NCI-H510A treated with DMSO at 0.1 percent for 48 hours (cell line): ENCODE measurements at places on chromosomes 13 and 19.

GRCh38 chr19:18833141-18833476 is 1.4 kb downstream of the UPF1 start:
- no peak for DNase-seq

DNA sequence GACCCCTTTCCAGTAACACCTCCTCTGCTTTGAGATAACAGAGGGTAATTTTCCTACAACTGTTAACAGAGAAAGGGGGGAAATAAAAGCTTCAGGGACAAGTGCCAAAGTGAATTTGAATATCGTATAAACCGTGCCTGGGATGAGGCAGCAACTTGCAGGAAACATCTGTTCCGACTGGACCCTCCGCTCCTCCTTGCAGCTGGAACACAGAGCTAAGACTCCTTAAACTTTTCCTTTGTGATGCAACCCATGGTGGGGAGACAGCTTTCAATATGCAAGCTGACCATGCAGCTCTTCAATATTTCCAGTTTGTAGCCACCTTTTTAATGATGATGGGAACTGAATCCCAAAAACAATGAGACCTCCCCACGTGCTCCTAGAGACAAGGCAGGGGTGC is 432.6 kb downstream of the ZNF536 start:
- no peak for DNase-seq

DNA sequence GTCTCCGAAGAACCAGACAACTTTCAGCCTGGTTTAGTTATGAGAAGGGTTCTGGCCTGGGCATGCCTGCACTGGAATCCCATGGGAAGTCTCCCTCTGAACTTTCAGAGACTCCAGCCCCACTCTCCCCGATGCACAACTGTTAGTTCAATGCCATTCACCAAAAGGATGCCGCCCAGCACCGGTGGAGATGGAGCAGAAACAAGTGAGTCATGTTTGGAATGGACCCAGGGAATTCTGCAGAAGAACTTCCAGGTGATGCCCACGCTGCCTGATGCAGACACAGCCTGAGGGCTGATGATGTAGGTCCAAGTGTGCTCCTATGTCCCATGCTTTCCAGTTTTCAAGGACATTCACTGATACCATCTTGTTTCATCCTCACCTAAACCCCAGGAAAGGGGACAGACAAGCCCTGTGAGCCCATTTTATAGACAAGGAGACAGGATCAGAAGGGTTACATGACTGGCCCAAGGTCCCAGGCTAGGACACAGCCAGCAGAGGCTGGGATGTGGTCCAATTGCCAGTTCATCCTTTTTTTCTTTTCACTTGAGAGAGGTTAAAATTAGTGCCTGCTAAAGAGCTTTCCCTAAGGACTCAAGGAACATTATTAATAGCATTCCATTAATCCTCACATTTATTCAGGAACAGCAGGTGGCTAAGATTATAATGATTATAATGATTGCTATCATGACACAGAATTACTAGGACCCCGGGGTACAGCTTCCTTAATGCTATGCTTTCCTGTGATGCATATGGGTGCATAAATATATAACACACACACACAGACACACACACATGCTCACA is 39.5 kb downstream of the SIAH3 start:
- no peak for DNase-seq

- DNase-seq: no peak
Observed at GRCh38 chr13:33119022-33119781, 103.0 kb downstream of the KL start.

GRCh38 chr13:96284971-96285370 is 195.1 kb downstream of the HS6ST3 start:
- DNase-seq: peak; percentile 11

GRCh38 chr19:35693422-35693821 is 10.9 kb upstream of the ZBTB32 start:
- DNase-seq: no peak

DNA sequence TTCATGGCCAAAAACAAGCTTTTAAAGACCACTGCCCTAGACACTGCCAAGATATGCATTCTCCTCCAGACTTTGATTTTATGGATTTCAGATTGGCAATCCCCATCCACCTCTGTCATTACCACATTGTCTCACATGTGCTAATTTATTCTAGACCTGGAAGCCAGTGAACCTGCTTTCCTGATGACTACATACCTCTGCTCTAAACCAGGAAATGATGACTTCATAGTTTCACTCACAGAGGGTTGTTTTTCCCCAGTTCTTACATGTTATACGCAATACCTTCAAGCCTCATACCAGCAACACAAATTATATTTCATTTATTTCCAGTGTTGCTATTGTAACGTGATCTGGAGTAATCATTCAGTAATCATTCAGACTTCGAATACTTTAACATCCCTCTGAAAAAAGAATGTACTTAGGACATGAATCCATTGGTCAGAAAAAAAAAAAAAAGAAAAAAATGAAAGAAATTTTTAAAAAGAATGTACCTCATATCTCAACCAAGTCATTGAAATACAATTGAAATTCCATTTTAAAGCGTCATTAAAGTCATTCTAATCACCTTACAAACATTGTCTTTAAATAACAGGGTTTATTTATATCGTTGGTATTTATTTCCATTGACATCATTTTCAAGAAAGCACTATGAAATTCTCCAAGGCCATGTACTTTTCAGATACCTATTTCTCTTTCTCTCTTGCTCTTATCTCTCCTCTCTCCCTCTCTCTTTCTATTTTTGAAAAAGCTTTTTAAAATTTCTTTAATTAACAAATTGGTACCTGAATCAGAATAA is 33.4 kb upstream of the KLF5 start:
- DNase-seq: no peak

DNA sequence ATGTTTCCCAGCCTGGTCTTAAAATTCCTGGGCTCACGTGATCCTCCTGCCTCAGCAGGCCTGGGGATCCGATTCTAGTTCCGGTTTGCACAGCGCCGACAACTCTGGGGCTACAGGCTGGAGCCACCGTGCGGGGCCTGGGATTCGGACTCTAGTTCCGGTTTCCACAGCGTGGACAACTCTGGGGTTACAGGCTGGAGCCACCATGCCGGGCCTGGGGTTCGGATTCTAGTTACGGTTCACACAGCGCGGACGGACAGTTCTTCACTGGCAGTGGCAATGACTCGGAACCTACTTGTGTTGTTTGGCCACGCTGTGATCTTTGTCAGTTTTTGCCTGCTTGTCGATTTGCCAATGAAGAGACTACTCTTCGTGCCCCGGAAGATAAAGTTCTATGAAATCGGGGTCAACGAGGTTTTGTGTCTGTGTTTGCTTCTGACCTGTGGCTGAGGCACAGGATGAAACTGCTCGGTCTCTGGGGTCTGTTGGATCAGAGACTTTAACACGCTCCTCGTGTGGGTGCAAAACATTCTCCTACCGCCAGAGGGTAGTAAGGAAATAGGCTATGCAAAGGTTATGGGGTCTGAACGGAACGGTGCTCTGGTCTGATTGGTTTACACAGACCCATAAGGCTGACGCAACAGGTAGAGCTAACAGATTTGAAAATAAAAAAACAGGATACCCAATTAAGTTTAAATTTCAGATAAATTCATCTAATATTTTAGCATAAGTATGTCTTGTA is 12.1 kb upstream of the ZSCAN1 start:
- peak; percentile 3 for DNase-seq

DNA sequence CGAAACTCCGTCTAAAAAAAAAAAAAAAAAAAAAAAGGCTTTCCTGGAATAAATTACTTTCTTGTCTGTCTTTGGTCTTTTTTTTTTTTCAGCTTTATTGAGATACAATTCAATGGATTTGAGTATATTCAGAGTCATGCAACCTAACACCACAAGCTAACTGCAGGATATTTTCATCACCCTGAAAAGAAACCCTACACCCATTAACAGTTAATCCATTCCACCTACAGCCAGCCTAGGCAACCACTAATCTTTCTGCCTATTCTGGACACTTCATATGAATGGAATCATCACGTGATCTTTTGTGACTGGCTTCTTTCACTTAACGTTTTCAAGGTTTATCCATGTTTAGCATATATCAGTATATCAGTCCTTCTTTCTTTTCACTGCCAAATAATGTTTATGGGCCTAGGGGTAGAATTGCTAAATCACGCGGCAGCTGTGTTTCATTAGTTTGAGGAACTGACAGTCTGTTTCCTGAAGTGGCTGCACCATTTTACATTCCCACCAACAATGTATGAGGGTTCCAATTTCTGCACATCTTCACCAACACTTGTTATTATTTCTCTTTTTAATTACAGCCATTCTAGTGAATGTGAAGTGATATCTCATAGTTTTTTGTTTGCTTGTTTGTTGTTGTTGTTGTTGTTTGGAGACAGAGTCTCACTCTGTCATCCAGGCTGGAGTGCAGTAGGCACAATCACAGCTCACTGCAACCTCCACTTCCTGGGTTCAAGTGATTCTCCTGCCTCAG is 19.9 kb downstream of the LRFN3 start:
- no peak for DNase-seq

DNA sequence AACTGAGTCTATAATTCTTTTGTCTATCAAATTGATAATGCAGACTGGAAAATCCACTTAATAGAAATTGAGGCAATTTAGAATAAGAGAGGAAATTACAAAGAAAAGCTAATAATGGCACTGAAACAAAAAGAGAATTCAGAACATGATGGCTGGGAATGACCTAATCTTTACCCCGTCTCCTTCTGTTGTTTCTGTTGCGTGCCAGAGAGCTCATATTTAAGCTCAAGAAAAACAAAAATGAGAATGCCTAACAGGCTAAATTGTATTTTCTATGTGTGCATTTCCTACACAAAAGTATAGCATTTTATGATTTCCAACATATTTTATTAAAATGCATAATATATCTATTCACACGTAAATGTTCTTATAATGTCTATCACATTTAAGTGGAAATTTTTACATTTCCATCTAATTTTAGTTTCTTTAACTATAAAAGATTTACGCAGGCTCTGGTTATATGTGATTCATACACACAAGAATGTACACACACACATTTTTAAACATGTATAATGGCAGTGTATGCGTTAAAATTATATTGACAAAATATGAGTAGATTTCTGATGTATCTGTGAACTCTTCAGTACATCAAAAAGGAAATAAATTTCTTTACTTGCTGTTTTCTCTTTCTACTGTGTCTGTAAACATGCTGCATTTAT is 432.3 kb downstream of the SLITRK6 start:
- no peak for DNase-seq
